ENCODE measurements at places on chromosomes 13 and 19. TPM values are rescaled to one million over a fixed set of nuclear protein-coding genes. Genes with fewer than 3 reads are reported as not detected.

ITGBL1 gene
- 2.6 TPM for total RNA-seq

CRB3 gene
- 57.0 TPM for total RNA-seq

UBA52 gene
- 1,386 TPM for total RNA-seq

PRSS57 gene
- 3.1 TPM for total RNA-seq

GJB6 gene
- total RNA-seq: 1.2 TPM

NANOS2 gene
- not detected for total RNA-seq

PTGIR gene
- 8.3 TPM for total RNA-seq
